CD4-positive, alpha-beta T cell treated with Interleukin-15 for 4 hours (primary cell): ENCODE measurements at places on chromosomes 6 and 20.

- no peak for DNase-seq
Observed at GRCh38 chr6:26067367-26067766, 19.9 kb upstream of the HFE start.

DNA sequence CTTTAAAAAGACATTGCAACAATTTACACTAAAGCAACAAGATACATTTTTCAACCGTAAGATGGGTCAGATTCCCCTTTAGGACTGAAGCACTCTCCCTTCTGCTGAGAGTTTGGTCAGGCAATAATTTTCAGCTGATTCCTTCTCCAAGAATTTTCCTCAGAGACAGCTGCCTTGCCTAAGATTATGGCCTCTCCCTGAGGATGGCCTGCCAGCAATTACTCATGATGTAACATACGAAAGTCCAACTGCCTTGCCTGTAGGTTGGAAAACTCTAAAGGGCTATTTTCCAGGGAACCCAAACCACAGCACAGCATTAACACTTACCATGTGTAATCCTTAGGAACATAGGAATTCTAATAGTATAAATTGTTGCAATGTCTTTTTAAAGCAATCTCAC, 229.1 kb upstream of the FLRT3 start:
- DNase-seq = no peak

DNA sequence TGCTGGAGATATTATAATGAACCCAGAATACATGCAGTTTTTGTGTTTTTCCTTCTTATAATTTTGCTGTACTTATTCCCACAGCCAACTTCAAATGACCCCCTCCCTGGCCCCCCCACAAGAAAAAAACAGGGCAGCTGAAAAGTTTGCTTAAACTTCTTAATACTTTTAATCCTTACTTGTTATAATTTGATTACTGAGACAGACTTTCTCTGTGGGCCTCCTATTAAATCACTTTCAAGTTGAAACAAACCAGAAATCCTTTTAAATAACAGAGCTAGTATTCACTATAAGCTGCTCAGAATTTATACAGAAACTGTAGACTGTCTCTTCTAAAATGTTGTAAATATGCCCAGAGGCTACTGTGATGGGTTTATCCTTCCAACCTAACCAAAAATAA, 106.3 kb downstream of the CENPW start:
- no peak for DNase-seq

DNA sequence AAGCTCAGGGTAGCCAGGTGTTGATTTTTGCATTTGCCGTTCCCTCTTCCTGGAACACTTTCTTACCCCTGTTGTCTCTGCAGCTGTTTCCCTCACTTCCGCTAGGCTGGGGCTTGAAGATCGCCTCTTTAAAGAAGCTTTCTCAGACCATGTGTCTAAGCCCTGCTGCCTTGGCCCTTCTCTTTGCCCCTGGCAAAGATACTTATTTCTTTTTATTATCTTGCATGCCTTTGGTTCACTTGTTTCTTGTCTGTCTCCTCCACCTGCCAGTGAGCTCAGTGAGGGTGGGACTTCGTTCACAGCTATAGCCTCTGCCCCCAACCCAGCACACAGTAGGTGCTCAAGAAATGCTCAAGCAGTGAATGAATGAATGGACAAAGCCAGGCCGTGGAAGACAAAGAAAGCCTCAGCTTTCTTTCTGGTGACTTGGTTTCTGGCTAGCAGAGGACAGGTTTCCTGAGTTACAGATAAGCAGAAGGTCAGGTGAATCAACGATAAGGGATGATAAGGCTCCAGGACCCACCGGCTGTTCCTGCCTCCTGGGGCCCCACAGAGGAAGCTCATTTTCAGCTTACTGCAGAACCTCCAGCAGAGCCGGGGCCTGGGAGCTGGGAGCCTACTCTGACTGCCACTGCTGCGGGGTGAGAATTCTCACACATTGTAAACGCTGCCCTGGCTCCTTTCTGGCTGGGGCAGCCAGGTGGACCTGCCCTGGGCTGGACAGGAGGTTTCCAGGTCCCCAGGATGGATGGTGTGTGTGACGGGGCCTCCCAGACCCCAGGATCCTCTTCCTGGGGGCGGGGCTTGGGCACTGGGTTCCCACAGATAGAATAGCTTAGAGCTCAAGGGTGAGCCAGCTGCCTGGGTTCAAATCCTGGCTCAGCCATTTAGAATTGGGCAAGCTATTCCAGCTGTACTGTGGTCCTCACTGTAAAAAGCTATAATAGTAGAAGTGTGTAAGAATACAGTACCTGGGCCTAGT, 29.8 kb downstream of the SNAI1 start:
- DNase-seq = no peak

GRCh38 chr20:49692941-49693340, 20.7 kb downstream of the B4GALT5 start:
- no peak for DNase-seq

DNA sequence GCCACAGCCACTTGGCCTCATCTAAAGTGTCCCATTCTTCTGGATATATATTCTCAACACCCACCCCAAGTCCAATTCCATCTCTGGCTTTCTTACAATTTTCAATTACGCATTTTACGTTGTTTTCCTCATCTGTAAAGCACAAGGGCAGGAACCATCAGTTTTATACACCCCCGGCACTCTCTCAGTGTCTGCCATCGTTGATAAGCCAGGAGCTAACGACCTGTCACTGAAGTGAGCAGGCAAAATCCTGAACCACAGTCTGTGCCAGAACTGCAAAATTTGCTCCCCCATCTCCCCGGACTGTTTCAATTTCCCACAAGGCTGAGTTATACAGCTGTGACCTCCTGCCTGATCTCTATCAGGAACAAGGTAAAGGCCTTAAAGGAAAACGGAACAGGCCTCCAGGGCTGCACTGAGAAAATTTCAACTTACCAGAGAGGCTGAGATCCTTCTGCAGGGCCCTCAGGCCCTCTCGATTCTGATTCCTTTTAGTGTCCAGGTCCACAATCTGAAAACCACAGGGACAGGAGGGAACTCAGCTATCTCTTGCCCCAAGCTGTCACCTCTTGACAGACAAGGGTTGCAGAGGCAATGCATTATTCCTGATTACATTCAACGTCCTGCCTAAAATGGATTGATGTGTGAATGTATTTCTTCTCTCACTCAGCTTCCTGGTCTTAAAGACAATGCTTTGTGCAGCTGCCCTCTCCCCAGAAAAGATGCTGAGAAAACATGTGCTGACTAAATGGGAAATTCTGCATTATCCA, 1.8 kb downstream of the PDRG1 start:
- no peak for DNase-seq

- DNase-seq = no peak
Observed at GRCh38 chr6:11155589-11155988, 44.1 kb upstream of the ERVFRD-1 start.

GRCh38 chr20:24933266-24933908, 15.7 kb upstream of the CST7 start:
- DNase-seq = no peak

DNA sequence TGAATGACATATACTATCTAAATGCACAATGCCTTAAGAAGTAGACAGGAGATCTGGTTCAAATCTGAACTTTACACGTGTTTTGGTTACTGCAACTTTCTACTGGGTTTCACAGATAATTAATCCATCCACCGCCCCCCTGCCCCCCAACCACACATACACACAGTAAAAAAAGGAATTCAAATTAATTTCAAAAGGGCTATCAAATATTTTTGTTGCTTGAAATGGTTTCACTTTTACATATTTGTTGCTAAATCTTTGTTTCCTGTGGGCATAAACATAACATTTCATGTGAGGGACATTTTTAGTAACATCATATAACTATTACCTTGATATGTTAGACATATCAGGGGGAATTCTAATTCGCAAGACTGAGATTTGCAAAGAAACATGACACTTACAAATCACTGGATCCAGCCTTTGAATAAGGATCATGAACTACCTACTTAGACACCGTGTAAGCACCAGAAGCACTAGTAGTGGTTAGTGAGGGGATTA, 7.5 kb downstream of the NEDD9 start:
- no peak for DNase-seq

DNA sequence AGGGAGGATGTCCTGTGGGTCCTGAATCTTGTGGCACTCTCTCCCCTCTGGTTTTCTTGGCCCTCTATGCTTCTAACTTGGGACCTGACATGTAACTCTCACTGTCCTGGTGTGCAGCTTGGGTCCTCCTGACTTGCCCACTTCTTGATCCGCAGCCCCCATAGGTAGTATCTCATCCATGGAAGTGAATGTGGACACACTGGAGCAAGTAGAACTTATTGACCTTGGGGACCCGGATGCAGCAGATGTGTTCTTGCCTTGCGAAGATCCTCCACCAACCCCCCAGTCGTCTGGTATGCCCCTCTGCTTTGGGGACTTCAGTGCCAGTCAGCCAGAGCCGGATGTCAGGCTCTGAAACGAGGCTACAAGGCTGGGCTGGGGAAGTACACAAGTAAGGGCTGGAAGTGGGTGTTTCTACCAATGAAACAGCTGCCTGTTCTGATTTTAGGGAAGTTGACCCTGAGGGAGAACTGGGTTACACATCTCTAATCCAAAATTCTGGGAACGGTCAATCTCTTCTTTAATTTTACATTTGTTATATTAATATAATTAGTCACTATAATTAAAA, 641 bp downstream of the DBNDD2 start:
- DNase-seq = no peak

GRCh38 chr20:14453259-14453658, 115.8 kb upstream of the FLRT3 start:
- no peak for DNase-seq
